ENCODE measurements at places on chromosomes 11 and 22.

DNA sequence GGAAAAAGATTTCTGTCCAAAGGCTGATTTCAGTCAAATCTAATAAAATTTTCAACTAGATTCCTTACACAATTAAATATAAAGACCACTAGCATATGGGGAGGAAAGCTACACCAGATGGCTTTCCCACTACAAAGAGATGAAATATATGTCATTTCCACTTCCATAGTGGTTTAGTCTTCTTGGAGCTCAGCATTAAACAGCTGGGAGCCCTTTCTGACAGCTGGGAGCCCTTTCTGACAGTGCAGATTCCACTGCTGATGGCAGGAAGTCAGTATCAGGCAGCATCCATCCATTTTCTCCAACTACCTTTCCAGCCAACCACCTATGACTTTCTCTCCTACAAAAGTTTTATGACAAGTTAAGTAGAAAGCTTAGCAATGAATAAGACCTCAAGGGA lies 177.9 kb downstream of the RRAS2 start:
- DNase-seq, result no peak

DNA sequence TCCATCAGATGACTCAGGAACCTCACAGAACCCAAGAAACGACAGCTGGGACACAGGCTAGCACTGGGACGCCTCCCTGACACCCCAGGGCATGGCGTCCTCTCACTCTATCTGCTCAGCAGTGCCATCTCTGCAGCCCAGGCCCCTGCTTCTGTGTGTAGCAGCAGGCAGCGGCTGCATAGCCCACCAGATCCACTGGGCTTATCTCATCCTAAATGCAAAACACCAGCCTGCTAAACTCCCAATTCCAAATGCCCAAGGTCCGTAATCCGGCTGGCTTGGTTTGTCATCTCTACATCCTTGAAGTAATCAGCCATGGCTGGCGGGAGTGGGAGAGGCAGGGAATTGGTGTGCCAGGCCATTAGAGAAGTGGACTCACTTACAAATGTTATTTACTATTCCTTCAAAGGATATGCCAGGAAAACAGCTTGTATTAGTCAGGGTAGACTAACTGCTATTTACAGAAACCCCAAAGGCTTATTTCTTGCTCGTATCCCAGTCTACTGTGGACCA lies 30.7 kb downstream of the SPATA19 start:
- DNase-seq, result no peak

- DNase-seq, result no peak
These were observed 1.7 kb upstream of the CBX6 start for GRCh38 chr22:38873469-38874411.

DNA sequence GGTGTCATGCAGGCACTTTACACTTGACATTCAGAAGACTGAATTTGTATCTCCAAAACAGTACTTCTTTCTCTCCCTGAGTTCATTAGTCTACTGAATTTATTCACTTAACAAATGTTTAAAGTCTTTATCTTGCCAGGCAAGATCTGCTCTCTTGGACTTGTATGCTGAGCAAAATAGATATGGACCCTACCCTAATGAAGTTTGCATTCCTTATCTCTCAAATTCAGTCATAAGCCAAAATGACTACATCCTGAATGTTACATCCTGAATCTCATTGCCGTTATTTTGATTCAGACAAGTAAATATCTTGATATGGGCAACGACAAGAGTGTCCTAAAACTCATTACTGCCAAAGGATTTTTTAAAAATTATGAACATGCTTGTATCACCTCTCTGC lies 29.7 kb downstream of the FAR1 start:
- no peak for DNase-seq

DNA sequence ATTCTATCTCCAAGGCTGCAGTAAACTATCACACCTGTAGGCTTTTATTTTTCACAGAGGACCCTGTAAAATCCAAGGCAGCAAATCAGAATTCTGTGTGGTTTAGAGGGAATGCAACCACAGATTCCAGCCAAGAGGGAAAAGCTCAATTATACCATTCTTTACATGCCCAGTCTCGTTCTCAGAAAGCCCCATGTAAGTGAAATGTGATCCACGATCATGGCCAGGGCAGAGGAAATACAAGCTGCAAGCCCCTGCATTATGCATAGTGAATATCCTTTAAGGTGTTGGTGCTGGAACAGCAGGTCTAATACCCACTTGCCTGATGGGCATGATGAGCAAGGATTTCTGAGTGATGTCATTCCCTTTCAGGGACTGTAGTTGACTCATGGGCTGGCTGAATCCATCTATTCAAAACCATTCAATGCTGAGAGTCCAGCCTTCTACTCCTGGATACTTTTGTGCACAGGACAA lies 198.7 kb upstream of the MTMR2 start:
- no peak for DNase-seq

- DNase-seq, result peak; percentile 58
These were observed 22.6 kb downstream of the GDPD4 start for GRCh38 chr11:77278595-77279506.

DNA sequence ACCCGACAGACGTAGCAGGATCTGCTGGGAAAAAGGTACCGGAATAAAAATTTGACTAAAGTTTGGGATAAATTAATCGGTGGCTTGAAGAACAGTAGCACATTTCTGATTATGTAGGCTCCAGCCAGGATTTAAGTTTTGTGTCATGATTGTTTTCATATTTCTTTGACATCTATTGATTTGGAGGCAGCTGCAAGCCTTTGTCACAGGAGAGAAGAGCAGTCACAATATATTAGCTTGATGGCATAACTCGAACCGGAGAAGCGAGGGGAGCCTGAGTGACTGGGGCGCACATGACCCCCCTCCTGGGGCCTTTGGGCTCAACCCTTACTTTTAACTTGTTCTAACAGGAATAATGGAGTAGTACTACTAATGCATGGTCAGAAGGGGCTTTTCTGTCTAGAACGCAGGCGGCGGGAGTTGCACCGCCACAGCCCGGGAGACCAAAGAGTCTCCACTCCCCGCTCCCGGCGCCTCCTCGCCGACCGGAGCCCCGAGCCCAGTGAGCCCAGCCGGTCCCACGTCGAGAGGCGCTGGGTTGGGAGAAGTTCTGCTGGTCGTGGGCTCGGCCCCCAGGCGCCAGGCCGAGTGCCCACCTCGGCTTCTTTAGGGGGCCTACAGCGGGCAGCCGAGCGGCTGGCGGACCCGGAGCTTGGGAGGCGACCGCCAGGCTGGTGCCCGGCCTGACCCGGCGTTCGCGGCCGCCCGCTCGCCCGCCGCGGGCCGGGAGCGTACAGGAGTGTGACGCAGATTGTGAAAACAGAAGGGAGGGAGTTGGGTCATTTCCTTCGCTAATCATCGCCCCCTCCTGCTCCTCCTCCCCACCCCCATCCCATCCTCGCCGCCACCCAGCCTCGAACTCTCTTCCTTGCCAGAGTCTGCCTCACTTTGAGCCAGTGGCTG lies 15.7 kb upstream of the PAX6 start:
- no peak for DNase-seq

DNA sequence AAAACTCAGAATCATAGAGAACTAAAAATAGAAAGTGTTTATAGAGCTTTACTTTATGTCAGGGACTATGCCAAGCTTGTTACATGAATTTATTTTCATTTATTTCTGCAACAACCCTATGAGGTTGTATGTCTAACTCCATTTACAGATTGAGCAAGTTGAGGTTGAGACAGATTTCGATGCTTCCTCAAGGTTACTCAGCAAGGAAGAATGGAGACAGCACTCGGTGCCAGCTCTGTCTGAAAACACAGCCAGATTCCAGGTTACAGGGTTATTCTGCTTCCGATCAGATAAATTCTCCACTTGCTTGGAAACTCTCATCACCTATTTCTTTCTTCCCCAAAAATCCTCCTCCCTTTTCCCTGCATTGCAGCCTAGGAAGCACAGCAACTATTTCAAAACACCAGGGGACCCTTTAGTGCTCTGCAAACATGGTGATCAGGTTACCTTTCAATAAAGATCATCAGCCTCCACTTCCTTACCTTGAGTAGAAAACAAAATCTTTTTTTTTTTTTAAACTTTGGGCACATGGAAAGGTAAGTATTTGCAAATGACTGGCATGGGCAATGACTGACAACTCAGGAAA lies 7.0 kb downstream of the MMP3 start:
- no peak for DNase-seq

GRCh38 chr11:46930089-46930488 lies 6.5 kb upstream of the CSTPP1 start:
- DNase-seq, result peak; percentile 16

DNA sequence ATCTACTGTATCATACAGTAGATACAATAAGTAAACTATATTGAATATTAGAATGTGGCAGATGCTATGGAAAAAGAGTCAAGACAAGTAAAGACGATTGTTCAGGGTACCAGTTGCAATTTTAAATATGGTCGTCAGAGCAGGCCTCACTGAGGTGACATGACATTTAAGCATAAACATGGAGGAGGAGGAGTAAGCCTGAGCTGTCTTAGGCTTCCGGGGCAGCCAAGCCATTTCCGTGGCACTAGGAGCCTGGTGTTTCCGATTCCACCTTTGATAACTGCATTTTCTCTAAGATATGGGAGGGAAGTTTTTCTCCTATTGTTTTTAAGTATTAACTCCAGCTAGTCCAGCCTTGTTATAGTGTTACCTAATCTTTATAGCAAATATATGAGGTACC lies 14.5 kb downstream of the PIK3IP1 start:
- DNase-seq, result no peak

DNA sequence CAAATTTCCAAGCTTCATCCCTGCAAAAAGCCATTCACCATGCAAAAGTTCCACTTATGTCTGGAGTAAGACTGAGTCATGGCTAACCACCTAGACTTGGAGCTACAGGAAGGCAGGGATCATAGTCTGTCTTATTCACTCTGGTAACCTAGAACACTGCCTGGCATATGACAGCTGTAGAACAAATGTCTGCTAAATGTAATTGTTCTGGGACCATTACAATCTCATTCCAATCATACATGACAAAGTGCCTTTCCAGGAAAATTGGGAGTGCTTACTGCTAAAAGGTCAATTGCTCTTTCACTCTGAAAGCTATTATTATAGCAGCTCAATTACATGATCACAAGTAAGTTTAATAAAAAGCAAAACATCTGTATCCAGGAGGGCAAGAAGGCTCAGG lies 99.1 kb upstream of the CHRM4 start:
- no peak for DNase-seq

DNA sequence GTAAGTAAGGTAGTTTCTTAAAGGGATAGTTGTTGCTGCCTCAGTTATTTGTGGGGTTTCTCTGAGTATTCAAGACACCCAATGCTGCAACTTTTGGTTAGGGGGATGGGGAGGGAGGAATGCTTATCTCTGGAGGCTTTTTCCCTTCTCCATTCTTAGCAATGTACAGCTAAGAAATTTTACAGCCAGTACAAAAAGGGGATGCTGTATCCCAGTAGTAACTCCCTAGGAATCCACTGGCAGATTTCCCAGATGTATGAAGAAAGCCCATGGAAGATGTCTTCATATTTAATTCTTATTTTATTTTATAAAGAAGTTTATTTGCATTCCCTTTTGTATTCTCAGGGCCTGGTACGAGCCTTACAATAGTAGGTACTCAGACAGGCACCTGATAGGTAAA lies 154.8 kb downstream of the ENTHD1 start:
- no peak for DNase-seq

DNA sequence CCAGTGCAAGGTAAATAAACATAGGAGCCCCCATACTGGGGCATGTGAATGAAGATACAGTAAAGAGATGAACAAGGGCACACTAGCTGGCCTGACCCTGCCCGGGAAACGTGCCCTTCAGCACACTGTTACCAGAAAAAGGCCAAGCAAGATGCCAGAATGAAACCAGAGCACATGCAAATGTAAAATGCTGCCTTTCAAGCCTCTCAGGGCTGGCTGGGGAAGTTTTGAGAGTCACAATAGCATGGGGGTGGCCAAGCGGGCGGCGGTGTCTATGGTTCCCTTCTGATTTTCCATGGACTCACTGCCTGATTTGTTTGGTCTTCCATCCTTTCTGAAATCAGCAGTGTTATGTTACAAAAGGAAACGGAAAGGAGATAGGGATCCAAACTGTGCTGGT lies 18.9 kb upstream of the SUSD2 start:
- no peak for DNase-seq

DNA sequence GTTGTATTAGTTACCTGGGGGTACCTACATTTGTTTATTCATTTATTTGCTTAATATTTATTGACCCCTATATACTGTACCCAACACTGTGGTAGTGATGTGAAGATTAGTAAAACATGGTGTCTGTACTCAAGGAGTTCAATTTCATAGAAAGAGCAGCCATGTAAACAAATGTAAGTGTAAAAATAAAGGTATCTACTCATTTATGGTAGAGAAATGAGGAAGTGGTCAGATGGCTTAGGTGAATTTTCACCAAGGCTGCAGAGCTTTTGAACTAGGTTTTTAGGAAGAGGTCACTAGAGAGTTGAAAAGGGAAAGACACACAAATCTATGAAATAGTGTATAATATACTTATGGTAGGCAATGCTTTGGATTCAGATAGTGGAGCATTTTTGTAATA lies 11.1 kb downstream of the CTR9 start:
- peak; percentile 63 for DNase-seq

- DNase-seq, result peak; percentile 42
These were observed 54.7 kb upstream of the CCDC188 start for GRCh38 chr22:20205464-20205963.

GRCh38 chr11:31940371-31941037 lies 129.4 kb upstream of the PAX6 start:
- no peak for DNase-seq

DNA sequence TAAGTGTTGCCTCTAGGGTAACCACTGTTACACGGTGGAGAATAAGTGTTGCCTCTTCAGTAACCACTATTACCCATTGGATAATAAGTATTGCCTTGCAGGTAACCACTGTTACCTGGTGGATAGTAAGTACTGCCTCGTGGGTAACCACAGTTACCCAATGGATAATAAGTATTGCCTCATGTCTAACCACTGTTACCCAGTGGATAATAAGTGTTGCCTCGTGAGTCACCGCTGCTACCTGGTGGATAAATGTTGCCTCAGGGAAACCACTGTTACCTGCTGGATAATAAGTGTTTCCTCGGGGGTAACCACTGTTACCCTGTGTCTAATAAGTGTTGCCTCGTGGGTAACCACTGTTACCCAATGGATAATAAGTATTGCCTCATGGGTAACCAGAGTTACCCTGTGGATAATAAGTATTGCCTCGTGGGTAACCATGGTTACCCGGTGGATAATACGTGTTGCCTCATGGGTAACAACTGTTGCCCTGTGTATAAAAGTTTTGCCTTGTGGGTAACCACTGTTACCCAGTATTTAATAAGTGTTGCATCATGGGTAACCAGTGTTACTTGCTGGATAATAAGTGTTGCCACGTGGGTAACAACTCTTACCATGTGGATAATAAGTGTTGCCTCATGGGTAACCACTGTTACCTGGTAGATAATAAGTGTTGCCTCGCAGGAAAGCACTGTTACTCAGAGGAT lies 12.3 kb upstream of the NXPE4 start:
- DNase-seq, result no peak

DNA sequence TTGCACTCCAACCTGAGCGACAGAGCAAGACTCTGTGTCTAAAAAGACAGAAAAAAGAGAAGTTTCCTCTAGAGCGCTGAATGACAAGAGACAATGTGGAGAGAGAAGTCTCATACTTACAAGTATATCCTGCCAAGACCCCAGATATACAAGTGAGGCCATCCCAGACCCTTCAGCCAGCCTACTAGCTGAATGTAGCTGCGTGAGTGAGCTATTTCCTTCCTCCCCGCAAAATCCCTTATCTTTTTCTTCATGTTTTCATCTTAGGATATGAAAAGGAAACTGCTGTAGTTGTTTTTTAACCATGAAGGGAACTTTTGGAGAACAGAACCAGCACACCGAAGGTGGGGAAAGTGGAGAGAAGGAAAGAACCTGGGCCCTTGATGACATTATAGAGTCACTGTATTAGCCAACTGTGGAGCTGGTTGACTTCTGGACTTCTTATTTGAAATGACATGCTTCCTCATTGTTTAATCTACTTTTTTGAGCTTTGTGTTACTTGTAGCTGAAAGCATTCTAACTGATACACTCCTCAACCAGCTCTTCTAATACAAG lies 4.4 kb upstream of the DDX17 start:
- peak; percentile 23 for DNase-seq
